Right ventricle myocardium superior (tissue), 1 donor: ENCODE measurements at places on chromosomes 2 and 18. TPM values are rescaled to one million over a fixed set of nuclear protein-coding genes. Genes with fewer than 3 reads are reported as not detected.
A peak's percentile ranks its signal among the peaks of the same experiment; 100 is the strongest.

DNA sequence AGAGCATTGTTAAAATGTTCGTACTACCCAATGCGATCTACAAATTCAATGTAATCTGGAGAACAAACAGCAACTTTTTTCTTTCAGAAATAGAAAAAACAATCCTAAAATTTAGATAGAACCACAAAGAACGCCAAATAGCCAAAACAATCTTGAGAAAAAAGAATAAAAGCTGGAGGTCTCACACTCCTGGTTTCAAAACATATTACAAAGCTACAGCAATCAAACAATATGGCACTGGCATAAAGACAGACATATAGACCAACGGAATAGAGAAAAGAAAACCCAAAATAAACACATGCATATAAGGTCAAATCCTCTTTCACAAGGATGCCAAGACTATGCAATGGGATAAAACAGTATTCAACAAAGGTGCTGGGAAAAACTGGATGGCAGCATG is 74.5 kb downstream of the MAP4K3 start:
- no peak for DNase-seq

DNA sequence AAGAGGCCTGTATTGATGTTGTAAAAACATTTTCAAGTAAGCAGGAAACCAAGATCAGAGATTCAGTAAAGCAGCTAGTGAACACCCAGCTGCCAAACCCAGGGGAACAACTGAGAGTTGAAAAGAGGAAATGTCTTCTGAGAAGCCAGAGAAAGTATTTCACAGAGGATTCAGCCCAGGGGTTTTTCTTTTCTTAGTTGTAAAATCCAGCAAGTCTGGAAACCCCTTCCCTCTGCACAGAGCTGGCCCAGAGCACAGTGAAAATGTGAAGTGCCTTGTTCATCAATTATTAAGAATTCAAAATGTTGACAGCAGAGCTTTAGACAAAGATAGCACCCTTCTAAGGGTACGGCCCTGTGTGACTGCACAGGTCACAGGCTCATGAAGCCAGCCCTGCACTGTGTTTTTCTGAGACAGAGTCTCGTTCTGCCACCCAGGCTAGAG is 28.4 kb downstream of the AFF3 start:
- DNase-seq, result no peak

DNA sequence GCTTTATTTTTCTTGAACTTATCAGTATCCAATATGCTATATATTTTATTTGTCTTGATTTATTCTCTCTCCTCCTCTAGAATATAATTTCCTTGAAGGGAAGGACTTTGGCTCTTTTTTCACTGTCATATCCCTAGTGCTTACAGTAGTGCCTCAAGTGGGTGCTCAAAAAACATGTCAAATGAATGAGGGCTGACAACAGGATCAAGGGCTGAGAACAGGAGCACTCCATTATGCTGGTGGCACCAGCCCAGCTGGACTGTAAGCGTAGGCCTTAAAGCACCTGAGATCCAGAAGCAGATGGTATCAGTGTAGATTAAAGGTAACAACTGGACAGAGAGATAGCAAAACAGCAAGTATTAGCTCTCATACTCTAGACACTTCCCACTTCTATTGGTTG is 46.3 kb downstream of the PMS1 start:
- no peak for DNase-seq

DNA sequence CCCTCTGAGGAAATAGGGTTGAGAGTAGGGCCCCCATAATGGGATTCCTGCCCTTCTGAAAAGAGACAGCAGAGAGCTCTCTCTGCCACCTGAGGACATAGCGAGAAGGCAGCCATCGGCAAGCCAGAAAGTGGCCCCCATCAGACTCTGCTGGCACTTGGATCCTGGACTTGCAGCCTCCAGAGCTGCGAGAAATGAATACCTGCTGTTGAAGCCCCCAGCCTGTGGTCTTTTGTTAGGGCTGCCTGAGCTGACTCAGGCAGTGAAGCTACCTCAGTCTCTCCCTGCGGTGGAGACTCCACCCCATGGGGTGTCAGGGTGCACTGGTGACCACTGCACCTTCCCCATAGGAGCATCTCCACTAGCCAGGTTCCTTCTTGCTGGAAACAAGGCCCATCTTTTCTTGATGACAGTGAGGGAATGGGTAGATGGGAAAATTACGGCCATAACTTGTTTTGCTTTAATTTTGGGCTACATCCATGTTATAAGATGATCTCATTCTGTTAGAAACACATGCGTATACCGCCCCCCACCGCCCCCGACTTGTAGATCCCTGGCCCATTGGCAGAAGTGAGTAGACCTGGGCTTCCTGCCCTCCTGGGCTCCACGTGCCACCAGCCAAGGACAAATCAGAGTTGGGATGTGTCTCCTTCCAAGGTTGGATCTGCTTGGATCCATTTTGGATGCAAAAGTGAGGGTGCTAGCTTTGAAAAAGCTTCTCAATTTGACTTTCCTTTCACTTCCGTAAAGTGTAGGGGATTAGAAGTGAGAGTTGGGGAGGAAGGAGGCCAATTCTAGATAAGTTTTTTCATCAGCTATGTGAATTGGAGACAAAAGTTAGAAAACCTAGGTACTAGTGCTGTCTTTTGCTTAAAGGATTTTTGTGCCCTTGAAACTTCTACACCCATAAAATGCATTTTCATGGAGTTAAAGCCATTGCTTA is 42.9 kb downstream of the NCK2 start:
- peak; percentile 65 for DNase-seq

DNA sequence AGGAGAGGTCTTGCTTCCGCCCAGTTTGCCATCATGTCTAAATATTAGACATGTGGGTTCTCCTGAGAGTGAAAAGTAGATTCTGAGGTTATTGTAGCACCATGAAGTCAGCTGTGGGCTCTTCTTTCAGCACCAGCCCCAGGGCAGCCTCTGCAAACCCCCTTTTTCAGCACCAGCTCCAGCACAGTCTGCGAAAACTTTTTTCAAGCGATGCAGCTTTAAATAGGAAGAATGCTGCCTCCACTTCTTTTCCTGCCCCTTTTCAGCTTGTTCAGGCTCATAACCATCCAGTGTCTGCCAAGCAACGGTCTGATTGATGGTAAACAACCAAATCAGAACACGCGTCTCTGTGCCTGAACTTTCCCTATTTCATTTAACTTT is at the start of gene COL5A2:
Gene COL5A2, minus strand, starts transcription at position 192 of the 381 bp plus-strand sequence. Its CDS starts 157 bp downstream, at position 35.
- peak; percentile 53 for DNase-seq

- no peak for DNase-seq
These were observed 66.4 kb downstream of the MCFD2 start for GRCh38 chr2:46849046-46849715.

- no peak for DNase-seq
These were observed 34.3 kb downstream of the CRACDL start for GRCh38 chr2:98901702-98902101.

DNA sequence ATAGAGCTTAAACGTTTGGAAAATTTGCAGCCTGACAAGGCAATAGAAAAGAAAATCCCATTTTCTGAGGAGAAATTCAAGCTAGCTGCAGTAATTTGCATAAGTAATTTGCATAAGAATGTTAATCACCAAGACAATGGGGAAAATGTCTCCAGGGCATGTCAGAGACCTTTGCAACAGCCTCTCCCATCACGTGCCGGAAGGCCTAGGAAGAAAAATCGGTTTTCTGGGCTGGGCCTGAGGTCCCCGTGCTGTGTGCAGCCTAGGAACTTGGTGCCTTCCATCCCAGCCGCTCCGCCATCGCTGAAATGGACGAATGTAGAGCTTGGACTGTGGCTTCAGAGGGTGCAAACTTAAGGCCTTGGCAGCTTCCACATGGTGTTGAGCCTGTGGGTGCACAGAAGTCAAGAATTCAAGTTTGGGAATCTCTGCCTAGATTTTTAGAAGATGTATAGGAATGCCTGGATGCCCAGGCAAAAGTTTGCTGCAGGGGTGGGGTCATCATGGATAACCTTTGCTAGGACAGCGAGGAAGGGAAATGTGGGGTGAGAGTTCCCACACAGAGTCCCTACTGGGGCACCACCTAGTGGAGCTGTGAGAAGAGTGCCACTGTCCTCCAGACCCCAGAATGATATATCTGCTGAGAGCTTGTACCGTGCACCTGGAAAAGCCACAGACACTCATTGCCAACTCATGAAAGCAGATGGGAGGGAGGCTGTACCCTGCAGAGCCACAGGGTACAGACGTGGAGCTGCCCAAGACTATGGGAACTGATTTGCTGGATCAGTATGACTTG is 164.6 kb downstream of the GULP1 start:
- no peak for DNase-seq

GRCh38 chr2:165196411-165196810 is 7.4 kb downstream of the SCN3A start:
- no peak for DNase-seq

DNA sequence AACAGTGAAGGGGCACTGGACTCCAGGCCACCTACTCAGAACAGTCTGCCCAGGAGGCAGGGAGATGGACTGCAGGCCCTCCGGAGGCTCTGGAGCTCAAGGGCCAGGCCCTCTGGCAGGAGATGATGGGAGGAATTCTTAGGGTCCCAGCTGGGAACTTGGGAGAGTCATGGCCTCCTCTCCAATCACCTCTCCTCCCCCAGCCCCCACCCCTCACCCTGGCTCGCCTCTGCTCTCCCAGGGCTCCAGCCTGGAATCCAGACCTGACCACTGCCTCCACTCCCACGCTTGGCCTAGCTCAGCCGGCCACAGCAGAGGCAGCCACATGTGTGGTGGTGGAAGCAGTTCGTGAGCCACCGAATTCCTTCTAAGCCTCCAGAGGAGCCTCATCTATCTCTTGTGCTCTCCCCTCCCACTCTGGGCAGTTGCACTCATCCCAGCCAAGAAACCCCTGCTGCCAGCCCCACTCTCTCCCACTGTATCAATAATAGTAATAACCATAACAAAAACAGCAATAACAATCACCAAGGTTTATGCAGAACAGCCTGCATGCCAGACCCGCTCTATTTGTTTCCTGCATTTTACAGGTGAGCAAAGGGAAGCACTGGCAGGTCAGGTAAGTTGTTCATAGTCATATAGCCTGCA is 67.4 kb downstream of the TNS1 start:
- peak; percentile 71 for DNase-seq

- peak; percentile 41 for DNase-seq
These were observed 88.1 kb upstream of the ZEB2 start for GRCh38 chr2:144607891-144608521.

GRCh38 chr2:111618226-111618977 is 265.6 kb downstream of the ANAPC1 start:
- DNase-seq, result peak; percentile 76

- DNase-seq, result no peak
These were observed 83.4 kb upstream of the CYP20A1 start for GRCh38 chr2:203155406-203155805.

Gene C1QL2
- not detected for total RNA-seq

- no peak for DNase-seq
These were observed 30.3 kb downstream of the COLEC11 start for GRCh38 chr2:3625186-3625585.

- peak; percentile 79 for DNase-seq
These were observed 46.3 kb downstream of the PSD4 start for GRCh38 chr2:113219889-113220641.

DNA sequence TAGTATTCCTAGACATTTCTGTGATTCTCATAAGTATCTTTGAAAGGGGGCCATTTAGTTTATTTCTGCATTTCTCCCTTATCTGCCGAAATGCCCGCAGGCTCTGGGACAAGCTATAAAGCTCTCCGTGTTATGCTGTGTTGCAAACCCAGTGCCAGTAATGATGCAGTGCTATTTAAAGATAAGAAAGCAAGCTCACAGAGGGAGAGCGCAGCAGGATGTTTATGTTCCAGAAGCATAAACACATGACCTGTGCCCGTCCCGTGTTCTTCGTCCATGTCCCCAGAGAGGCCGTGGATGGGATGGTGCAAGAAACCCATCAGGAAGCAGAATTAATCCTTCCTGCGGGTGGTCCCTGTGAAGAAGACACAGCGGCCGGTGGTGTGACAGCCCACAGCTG is 99.4 kb downstream of the NEDD4L start:
- DNase-seq, result no peak

GRCh38 chr2:211055438-211055837 is 499.0 kb downstream of the CPS1 start:
- DNase-seq, result no peak

Gene PROKR1
- not detected for total RNA-seq

Gene CROCC2
- total RNA-seq, result not detected

- no peak for DNase-seq
These were observed 10.2 kb downstream of the IAH1 start for GRCh38 chr2:9484533-9484932.

- no peak for DNase-seq
These were observed 147.9 kb downstream of the DOCK10 start for GRCh38 chr2:224894356-224894755.

DNA sequence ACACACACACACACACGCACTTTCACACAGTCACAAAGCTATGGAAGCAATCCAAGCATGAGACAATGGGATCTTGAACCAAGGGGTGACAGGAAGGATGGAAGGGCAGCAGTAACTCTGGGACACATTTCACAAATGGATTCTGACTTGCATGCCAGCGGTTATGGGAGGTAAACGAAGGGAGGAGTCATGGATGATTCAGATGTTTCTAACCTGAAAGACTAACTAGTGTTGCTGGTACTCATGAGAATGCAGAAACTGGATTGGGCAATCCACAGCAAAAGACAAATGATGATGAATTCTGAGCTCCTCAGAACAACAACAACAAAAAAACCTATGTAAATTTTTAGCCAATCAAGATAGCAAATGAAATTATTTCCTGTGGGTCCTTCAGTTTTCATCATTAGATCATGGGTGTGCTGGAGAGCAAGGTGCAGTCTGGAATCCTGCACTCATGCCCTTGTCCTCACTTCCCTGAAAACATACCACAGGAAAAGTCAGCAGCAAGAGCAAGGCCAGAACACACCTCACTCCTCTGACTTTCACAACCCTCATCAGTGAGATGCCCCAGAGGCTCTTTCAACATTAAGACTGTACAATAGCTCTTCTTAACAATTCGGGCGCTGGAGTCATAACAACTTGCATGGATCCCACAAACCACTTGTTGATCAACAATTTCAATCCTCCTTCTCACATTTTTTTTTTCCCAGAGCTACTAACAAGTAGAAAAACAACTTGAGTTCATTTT is 32.6 kb downstream of the ABCA12 start:
- no peak for DNase-seq

DNA sequence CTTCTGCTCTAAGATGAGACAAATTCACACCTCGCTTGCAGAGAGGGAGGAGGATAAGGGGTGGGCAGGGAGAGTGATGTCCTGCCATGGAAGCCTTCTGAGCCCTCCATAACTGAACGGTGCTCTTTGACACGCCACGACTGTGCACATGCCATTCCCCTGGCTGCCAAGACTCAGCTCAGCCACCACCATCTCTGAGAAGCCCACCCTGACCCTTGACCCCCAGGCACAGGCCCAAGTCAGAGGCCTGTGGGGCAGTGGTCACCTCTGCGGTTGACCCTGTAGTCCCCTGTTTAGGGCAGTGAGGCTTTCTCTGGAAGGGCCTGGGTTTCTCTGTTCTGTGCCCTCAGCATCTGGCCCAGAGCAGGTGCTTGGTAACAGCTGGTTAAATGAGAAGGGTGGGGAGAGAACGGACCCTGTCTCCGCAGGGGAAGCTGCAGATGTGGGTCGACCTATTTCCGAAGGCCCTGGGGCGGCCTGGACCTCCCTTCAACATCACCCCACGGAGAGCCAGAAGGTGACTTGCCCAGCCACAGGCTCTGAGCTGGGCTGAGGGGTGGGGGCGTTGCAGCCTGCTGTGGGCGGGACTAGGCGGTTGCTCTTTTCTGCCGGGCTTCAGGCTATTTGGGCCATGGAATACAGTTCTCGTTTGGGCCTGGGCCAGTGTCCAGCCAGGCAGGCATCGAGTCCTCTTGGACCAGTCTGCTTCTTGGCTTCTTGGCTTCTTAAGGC is 215.1 kb downstream of the DYSF start:
- DNase-seq, result no peak

GRCh38 chr2:112767693-112768330 is 3.4 kb upstream of the CKAP2L start:
- DNase-seq, result no peak

Gene SATB2
- total RNA-seq, result 1.3 TPM

Gene UGT1A3
- not detected for total RNA-seq

- DNase-seq, result no peak
These were observed 45.9 kb downstream of the AGAP1 start for GRCh38 chr2:235539773-235540172.
